ENCODE measurements at places on chromosomes 12 and 14. TPM values are rescaled to one million over a fixed set of nuclear protein-coding genes. Genes with fewer than 3 reads are reported as not detected.

Gene SUDS3
- polyA plus RNA-seq: 30.4 TPM

Gene BDKRB2
- polyA plus RNA-seq: 5.7 TPM

Gene DIO3
- polyA plus RNA-seq: 4.3 TPM

Gene TIMELESS
- polyA plus RNA-seq: 16.1 TPM

Gene GLIPR1L1
- 0.61 TPM for polyA plus RNA-seq

Gene CPNE6
- not detected for polyA plus RNA-seq

Gene RAD51AP1
- 11.9 TPM for polyA plus RNA-seq

Gene KRT79
- 0.11 TPM for polyA plus RNA-seq

Gene PRKCH
- polyA plus RNA-seq: 18.2 TPM

Gene EGLN3
- 34.7 TPM for polyA plus RNA-seq

Gene HPD
- polyA plus RNA-seq: not detected

Gene SLC38A2
- 156 TPM for polyA plus RNA-seq

Gene MMP19
- 11.2 TPM for polyA plus RNA-seq

Gene ASIC1
- 10.4 TPM for polyA plus RNA-seq

Gene CIPC
- 18.1 TPM for polyA plus RNA-seq

Gene GDF3
- not detected for polyA plus RNA-seq
